Diencephalon (tissue), 1 donor: ENCODE measurements at places on chromosomes 2 and 18. TPM values are rescaled to one million over a fixed set of nuclear protein-coding genes. Genes with fewer than 3 reads are reported as not detected.

The NOSTRIN gene
- 6.0 TPM for total RNA-seq

The DNER gene
- total RNA-seq = 289 TPM

The DUSP19 gene
- 10.6 TPM for total RNA-seq

The EPHA4 gene
- total RNA-seq = 190 TPM

The ANTXR1 gene
- 24.7 TPM for total RNA-seq
